Left renal pelvis (tissue), 4 donors: ENCODE measurements at places on chromosomes 7 and 10. TPM values are rescaled to one million over a fixed set of nuclear protein-coding genes. Genes with fewer than 3 reads are reported as not detected.

Gene BMPER
- 53.0 TPM for polyA plus RNA-seq

DNA sequence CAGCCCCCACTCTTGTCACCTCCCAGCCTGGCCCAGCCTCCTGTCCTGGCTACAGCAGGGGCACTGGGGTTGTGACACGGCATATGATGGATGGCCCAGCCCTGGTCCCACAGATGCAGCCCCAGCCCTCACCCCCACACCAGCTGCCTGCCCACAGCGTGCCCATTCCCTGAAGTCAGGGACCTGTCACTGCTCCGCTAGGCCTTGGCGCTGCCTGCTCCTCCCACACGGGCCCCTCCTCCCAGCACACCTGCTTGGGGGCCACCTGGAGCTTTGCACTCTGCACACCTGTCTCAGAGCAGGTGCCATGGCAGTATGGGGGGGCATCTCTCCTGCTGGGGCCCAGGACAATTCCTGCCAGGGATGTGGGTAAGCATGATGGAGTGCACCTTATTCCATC is 3.5 kb downstream of the GCK start:
- DNase-seq = no peak

DNA sequence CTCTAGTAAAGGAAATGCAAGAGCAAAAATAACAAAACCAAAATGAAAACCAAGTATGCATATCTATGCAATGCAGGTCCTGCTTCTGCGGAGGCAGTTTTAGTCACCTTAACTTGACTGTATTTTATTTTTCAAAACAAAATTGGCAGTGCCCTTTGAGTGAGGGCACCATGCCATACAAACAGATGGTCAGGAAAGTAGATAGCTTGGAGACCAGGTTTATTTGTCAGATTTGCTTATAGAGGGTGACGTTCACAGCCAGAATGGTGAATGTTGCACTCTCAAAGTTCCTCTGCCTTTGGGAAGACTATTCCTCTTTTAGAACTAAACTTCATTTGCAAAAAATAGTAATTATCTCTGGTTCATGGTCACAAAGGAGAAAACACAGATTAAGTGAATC is 801.9 kb downstream of the ANKRD7 start:
- no peak for DNase-seq

DNA sequence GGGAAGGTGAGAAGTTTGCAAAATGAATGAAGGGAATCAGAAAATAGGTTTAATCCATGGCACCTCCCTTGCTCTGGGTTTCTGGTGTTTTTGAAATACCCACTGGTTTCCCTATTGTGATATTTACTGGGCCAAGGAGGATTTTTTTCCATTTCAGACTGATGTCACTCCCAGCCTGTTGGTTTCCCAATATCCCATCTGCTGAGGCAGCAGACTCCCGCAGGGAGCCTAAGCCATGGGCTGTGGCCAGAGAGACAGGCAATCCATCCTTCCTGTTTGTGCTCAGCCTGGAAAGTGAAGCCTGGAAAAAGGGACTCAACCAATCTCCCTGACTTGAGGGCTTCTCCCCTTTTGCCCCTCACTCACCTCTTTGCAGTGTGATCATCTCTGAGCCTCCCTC is 22.8 kb downstream of the FAM107B start:
- DNase-seq = no peak

GRCh38 chr10:53489335-53490182 is 717.0 kb upstream of the MBL2 start:
- no peak for DNase-seq

- no peak for DNase-seq
Observed at GRCh38 chr7:150502519-150502918, 12.2 kb upstream of the GIMAP7 start.

- DNase-seq = no peak
Observed at GRCh38 chr7:27141923-27142579, 1.4 kb downstream of the HOXA5 start.
